ENCODE measurements at places on chromosomes 5 and 9.

DNA sequence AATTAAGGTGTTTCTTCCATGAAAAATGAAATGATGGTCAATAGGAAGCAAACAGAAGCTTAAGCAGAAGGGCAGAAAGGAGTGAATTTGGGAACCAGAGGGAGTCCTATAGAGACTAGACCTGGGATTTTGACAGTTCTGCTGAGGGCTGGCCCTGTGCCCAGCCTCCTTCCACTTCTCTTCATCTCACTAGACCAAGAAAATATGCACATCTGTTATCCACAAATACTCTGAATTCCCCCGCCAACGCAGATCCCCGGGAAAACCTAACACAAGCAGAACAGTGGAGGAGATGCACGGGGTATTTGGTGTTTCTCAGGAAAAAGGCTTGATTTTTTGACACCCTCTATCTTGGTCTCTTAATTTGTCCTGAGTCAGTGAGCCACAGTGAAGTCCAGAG lies 22.7 kb downstream of the GRIA1 start:
- no peak for DNase-seq

DNA sequence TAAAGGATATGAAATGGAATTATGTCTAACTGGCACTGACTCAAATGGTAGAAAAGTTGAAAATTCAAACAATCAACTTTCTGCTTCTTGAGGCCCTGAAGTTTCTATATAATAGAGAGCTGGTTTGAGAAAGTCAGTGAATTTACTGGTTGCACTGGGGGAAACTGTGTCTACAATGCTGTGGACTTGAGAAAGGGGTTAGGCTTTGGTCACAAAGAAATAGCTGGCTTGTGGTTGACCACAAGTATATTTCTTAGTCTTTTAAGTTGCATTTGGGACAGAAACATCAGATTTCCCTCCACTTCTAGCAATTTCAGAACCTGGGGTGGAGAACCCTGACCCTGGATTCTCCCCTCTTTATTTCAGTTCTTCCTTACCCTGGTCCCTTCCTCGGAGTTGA lies 192.6 kb upstream of the ACTBL2 start:
- no peak for DNase-seq

DNA sequence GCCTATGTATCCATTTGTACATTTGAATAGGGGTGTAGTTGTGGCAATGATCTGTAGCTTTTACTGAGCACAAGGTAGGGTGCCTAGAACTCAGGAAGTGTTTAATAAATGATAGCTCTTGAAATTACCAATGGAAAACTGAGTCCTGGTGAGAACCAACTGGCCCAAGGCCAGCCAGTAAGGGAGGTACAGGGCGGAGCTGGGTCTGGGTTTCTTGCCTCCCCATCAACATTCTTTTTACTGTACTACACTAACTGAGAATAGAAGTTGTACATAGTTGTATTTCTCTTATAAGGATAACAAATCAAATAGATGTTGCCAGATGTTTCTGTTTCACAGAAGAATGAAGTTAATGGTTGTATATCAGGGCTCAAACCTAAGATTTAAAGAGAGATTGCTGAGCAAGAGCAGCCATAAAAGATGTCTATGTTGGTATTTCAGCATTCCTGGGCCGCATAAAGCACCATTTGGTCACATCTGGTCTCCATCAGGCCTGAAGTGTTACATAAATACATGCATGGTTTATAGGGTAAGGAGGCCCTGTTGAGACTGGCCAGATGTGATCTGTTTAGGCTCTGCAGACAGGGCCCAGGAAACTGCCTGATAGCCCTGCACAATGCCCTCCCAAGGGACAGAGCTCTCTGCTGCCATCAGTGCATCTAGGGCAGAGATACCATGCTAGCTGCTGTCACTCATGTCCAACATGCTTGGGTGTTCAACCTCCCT lies 210.5 kb downstream of the NXNL2 start:
- no peak for DNase-seq

- DNase-seq, result no peak
Measured at GRCh38 chr9:94887721-94888120, 161.2 kb downstream of the AOPEP start.

GRCh38 chr9:36837431-36838405 lies 196.3 kb downstream of the PAX5 start:
- DNase-seq, result no peak

DNA sequence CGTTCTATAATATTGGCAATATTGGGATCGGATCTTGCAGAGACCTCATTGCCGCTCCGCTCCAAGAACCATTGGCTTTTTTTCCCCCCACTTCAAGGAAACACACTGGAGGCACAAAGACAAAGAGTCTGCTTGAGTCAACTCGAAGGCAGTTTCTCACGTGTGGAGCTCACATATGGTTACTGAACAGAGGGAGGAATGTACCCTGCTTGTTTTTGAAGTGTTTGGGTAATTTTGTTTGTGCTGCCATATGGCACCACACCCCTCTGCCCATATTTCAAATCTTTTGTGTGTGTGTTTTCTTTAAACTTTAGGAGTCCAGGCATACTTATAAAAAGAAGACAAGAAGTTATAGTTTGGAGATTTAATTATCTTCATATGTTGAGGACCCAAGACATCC lies 595.9 kb downstream of the DTWD2 start:
- no peak for DNase-seq

- no peak for DNase-seq
Measured at GRCh38 chr5:179297026-179297425, 48.2 kb downstream of the ADAMTS2 start.

DNA sequence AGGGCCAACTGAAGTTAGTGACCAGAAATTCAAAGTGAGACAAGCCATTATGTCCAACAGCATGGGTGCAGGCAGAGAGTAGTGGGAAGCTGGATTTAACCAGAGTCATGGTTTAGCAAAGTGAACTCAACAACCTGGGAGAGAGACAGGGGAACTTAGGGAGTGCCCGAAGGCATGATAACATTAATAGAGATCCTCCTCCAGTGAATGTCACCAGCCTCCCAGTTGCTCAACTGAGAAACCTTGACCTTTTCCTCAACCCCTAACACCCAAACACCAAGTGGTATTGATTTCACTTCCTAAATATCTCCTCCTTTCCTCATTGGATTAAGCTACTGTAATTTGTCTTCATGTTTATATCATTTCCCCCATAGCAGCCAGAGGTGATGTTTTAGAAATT lies 42.6 kb downstream of the HMGCS1 start:
- DNase-seq, result no peak

DNA sequence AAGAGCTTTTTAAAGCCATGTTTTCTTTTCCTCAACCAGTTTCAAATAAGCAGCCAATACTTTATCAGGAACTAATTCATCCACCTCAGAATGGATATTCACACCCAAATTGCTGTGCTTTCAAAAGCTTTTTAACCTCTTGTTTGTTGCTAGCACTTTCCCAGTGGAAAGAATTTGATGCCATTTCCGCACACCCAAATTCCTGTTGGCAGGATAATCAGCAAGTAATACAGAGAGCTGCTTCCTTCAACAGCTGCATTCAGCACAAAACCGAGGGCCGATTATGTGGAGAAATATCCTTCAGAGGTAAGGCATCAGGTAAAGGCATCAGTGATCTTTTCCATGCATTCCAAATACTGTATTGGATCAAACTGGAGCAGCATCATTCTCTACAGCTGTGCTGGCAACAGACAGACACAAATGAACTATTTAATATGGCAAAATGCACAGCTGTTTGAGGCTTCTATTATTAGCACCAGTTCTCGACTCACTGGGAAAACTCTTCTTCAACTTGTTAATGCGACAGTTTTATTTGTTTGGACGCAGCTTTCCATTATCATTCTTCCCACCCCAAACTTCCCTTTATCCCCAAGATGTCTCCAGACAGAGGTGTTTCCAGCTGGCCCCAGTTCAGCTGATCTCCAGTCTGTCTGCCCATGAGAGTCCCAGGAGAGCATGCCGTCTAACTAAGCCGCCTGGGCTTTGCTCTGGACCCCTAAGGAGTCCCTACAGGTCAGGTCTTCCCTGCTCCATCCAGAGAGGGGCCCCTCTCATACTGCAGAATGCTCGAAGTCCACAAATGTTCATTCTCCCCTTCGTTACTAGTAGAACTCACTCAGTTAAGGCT lies 22.2 kb upstream of the MGAT1 start:
- DNase-seq, result no peak

DNA sequence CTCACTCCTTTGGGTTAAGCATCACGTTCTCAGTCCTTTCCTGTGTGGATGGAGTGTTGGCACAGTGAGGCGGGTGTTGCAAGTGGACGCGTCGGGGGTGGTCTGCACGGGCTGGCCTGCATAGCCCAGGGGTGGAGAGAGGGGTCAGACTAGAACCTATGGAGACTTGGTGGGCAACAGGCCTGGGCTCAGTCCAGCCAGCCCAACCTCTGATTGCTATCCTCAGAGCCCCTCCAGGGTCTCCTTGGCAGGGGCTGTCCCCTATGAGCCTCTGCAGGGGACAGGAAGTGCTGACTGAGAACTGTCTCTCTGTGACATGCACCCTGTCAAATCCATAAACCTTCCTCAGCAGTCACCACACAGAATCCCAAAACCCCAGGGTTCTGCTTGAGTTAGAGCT lies 2.3 kb downstream of the DCANP1 start:
- DNase-seq, result no peak

DNA sequence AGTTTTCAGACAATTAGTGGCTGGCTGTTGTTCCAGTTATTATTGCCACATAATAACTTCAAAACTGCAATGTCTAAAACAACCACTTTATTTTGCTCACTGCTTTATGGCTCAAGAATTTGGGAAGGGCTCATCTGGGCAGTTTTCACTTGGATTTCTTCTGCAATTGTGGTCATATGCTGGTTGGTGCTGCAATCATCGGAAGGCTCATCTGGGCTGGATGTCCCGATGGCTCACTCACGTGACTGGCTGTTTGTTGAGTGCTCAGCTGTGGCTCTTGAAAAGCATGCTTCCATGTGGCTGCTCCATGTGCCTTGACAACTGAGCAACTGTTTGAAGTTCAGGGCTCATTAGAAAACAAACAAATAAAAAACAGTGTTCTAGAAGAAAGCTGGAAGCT lies 1032.5 kb downstream of the DTWD2 start:
- no peak for DNase-seq

DNA sequence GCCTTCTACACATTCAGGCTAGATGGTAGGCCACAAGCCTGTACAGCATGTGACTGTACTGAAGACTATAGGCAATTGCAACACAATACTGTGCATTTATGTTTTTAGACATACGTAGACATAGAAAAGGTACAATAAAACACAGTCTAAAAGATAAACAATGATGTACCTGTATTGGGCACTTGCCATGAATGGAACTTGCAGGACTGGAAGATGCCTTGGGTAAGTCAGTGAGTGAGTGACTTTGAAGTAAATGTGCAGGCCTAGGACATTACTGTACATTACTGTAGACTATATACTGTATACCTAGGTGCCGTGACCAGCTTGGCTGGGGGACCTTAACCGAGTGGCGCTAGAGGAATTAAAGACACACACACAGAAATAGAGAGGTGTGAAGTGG lies 53.1 kb downstream of the CTSL start:
- no peak for DNase-seq

DNA sequence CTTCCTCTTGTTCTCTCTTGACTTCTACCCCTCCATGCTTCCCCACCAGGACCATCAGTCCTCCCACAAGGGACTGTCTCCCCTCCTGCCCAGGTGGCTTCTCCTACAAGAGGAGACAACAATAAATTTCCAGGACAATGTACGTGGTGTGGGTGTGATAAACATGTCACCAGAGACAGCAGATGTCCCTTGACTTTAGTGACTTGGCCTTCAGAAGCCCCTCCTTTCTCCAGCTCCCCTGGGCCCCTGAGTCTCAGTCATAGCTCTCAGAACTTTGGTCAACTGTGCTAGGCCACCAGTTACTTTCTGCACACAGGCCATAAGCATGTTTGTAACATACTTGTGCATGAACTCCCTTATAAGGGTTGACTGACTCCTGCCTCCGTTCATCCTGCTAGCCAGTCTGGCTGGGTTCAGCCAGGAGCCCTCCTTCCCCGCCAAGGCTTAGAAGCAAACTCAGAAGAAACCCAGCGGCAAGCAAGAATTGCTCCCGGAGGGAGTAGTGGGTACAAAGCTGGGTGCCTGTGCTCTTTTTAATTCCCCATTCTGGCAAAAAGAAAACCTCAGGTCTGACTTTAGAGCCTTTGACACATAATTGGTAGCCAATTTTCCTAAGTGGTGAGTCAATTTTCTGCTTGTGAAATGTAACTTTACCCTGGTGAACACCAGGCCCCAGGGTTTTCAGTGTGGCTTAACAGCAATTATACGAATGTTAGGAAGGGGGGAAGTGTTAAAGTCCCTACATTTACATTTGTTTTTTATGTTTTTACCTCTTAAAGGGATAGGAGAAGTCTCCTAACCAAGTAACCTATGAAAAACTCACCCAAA lies 49.2 kb downstream of the EBF1 start:
- no peak for DNase-seq

DNA sequence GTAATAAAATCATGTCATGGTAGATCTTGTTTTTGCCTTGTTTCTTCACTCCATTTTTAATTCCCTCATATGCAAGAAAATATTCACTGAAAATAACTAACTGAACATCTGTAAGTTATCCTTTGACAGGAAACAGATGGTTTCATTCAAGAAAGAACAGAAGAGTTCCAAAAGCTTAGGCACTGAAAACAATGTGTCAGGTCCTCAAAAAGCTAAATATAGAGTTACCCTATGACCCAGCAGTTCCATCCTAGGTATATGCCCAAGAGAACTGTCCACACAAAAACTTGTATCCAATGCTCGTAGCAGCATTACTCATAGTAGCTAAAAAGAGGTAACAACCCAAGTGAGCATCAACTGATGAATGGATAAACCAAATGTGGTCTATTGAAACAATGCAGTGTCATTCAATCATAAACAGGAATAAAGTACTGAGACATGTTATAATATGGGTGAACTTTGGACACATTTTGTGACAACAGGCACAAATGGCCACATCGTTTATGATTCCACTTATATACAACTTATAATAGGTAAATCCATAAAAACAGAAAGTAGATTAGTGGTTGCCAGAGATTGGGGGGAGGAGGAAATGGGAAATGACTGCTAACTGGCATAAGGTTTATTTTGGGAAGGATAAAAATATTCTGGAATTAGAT lies 231.0 kb downstream of the FRMD3 start:
- no peak for DNase-seq

- DNase-seq, result no peak
Measured at GRCh38 chr5:173653822-173654523, 37.5 kb upstream of the BOD1 start.

GRCh38 chr9:16119261-16120230 lies 566.7 kb downstream of the CCDC171 start:
- no peak for DNase-seq

DNA sequence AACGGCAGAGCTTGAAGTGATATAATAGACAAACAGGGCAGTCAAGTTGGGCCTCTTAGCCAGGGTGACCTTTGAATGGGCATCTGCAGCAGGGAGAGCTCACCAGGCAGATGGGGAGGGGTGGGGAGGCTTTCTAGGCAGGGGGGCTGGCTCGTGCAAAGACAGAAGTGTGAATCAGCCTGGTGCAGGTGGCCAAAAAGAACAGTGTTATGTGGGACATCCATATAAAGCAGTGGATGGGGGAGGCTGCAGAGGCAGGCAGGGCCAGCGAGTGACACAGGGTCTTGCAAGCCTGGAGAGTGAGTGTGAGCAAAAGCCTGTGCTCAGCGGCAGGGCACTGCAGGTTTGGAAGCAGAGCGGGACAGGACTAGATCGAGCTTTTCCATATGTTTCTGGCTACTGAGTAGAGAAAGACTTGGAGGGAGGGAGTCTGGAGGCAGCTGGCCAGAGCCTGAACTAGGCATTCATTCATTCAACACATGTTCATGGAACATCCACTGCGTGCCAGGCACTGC lies 14.2 kb upstream of the TTLL11 start:
- no peak for DNase-seq

Measured in stimulated activated CD8-positive, alpha-beta memory T cell treated with anti-CD3 and anti-CD28 coated beads, Interleukin-2, amount 100 ng/mL, for 48 hours (primary cell).